ENCODE measurements at places on chromosomes 7 and 10.

DNA sequence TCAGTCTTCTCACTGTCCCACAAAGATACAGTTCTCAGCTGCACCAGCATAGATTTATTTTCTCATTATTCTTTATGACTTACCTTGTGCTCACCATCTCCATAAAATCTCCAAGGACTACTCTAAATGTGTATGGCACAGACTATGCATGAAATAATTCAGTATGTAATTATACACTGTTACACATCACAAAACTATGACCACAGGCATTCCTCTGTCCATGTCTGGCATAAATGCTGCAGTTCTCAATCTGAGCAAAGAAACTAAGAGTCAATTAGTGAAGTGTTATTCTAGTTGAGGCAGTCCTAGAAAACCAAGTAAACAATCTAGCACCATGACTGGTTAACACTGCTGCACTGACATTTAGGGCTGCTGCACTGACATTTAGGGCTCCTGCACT, 2.7 kb downstream of the CYCS start:
- no peak for DNase-seq

DNA sequence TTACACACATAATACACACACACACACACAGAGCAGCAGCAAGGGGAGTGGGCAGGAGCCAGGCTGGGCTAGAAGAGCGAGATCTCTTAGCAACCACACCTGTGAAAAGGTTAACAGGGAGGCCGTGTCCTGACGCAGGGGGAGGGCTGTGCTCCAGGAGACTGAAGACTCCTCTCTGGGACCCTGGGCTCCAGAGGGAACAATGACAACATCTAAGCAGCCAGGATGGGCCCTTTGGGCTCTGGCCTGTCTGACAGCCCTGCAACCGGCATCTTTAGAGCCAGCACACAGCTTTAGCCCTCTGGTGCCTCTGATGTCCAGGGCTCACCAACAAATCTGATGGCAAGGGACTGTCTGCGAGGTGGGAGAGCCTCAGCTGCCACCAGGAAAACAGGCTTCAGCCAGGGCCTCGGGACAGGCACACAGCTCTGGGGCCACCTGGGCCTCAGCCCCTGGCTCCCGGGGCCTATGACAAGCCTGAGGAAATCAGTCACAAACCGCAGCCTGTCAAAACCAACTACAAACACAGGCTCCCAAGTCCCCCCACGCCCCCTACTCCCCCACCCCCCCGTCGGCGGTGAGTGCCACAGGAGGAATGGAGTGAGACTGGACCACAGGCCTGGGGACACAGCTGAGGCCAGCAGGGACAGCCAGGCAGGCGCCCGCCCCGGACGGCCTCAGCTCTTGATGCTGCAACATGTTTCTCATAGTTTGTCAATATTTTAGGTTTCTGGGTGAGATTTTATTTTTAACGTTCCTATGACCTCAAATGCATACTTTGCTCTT, 102.8 kb downstream of the TNS3 start:
- no peak for DNase-seq

DNA sequence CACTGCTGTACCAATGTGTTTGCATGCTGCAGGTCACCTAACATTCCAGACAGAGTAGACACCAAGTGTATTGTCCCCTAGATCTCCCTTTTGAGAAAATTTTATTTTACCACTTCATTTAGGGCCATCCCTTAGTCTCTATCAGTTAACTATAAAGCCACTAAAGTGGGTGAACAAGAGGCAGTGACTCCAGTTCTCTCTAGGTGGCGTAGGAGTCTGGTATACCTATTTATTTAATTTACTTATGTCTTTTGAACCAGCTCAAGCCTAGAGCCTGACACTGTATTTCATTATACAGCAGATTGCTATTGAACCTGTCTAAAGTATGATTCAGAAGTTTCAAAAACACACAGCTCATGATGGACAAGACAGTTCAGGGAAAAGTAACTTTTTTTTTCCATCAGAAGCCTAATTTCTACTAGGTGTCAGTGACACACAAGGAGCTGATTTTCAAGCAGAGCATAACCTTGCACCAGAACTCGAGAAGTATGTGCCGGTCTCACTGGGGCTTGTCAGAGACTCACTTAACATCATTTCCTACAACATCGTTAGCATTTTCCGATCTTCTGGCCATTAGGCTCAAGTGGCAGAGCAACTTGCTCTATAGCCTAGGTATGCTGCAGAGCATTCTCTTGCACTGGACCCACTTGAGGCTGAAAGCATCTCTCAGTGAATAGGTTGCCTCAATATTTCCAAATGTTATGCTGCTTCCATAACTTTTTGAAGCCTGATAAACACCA, 175.4 kb downstream of the CDC14C start:
- DNase-seq, result no peak

DNA sequence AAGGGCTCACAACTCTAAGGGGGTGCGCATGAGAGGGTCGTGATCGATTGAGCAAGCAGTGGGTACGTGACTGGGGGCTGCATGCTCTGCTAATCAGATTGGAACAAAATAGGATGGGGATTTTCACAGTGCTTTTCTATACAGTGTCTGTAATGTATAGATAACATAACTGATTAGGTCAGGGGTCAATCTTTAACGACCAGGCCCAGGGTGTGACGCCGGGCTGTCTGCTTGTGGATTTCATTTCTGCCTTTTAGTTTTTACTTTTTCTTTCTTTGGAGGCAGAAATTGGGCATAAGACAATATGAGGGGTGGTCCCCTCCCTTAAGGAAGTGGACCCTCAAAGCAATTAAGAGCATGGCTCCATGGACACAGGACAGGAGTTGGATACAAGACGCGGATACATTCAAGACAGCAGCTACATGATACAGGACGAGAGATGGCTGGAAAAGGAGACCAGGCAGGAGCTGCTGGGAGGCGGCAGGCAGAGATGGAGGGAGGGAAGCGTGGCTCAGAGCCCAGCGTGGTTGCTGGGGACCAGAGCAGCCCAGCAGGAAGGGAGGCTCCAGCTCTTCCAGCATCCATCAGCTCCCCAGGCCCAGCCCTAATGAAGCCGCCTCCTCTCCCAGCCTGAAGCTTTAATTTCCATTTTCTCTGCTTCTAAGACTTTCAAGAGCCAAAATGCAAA, 31.6 kb downstream of the GSDME start:
- no peak for DNase-seq

GRCh38 chr10:92082583-92083280, 159.2 kb downstream of the BTAF1 start:
- DNase-seq, result no peak

- no peak for DNase-seq
Measured at GRCh38 chr7:27936768-27937102, 196.8 kb downstream of the TAX1BP1 start.

GRCh38 chr10:85665681-85666080, 700.9 kb downstream of the GRID1 start:
- no peak for DNase-seq

DNA sequence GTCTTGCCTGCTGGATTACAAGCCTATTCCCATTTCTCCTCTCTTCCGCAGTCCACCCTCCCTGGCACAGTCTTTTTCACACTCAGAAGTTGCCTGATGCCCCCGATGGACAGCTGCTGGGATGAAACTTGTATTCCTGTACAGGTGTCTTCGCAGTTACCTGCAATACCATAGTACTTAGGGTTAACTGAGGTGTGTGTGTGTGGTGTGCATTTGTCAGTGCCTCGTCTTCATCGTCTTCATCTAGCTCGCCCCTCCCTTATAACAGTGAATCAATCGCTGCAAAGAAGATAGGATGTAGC, 11.0 kb downstream of the NXPH1 start:
- DNase-seq, result no peak

DNA sequence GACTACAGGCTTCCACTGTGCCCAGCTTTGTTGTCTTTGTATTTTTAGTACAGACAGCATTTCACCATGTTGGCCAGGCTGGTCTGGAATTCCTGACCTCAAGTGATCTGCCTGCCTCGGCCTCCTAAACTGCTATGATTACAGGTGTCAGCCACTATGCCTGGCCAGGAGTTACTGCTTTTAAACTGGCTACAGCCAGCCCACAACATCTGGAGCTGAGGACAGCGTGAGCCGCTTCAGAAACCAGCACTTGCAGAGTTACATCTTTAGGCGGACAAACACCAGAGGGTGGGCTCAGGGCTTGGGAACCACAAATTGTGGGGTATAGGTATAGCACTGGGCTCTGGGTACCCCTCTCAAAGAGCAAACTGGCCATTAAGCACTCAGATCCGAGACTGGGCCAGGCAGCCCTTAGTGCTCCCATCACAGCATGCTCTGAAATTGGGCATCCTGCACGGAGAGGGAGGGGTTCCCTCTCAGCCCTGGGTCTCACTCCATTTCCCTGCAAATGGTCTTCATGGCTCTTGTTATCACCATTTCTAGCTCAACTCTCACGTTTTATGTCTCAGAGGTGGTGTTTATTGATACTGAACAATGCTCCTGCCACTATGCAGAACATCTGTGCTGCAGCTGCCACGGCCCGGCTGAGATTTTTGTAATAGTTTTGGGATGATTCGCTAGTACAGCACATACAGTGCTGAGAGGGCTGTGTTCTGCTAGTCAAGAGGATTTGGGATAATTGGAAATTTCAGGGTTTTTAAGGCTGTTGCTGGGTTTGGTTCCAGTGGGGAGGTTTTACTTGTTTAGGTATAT, 146.4 kb upstream of the LYZL2 start:
- peak; percentile 41 for DNase-seq

DNA sequence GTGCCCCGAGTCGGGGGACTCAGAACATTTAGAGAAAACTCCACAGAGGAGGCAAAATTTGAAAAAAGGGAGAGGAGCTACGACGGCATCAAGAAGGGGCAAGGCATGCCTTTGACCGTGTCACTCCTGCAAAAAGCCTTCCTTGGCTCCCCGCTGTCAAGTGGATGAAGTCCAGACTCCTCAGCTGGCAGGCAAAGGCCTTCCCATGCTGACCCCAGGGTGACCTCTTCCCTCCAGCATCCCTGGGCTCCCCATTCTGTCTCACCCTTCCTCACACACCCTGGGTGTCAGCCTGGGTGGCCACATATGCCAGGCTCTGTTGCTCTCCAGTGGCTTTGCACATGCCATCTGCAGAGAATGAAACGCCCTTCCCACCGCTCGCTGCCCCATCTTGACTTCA, 88.4 kb upstream of the ZMIZ1 start:
- DNase-seq, result no peak

DNA sequence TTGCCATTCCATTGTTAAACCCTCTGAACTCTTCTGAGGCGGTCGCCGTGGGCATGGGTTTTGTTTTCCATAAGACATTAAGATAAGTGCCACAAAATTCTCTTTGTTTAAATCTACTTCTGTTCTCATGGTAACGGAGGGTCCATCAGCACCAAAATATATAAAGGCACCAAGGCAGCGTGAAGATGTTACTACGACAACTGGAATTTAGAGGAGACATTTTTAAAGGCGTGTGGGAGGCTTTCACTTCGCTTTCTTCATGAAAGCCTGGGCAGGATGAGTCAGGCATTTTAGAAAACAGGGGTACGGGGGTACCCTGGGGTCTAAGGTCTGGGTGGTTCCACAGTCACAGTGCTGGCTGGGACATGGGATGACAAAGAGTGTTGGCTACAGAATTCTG, 34.0 kb downstream of the SMKR1 start:
- no peak for DNase-seq

DNA sequence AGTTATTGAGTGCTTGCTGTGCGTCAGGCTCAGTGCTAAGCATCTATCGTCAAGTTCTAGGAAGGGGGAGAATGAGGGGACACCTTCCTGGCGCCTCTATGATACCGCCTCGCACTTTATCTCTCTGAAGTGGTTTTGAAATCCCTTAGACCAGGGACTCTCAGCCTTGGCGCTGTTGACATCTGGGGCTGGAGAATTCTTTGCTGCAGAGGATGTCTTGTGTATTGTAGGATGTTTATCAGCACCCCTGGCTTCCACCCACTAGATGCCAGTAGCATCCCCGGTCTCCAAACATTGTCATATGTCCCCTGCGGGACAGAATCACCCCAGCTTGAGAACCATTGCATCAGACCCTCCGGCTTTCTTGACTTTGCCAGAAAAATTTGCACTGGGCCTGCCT, 285.5 kb downstream of the CCDC3 start:
- DNase-seq, result no peak

GRCh38 chr10:34001831-34002230, 667.4 kb upstream of the NRP1 start:
- no peak for DNase-seq

DNA sequence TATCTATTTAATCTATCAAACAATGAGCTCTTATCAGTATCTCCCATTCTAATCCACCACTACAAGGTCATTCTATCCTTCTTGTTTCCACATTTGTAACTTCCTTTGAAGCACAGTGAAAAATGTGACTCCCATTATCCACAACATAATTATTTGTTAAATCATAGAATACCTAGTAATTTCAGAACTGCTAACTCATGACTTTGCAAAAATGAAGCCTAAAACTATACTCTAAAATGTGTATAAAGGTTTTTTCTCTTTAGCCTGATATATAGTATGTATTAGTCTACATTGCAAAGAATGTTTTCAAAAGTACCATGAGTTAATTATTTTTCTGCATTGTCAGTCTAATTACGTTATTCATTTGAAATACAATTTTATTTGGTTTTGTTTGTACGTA, 12.0 kb upstream of the MRPS16 start:
- DNase-seq, result no peak

- DNase-seq, result no peak
Measured at GRCh38 chr10:101130984-101131961, at the start of gene TLX1. Gene TLX1 (plus strand): TSS chr10:101131300. CDS start chr10:101131542, 242 bp downstream.

DNA sequence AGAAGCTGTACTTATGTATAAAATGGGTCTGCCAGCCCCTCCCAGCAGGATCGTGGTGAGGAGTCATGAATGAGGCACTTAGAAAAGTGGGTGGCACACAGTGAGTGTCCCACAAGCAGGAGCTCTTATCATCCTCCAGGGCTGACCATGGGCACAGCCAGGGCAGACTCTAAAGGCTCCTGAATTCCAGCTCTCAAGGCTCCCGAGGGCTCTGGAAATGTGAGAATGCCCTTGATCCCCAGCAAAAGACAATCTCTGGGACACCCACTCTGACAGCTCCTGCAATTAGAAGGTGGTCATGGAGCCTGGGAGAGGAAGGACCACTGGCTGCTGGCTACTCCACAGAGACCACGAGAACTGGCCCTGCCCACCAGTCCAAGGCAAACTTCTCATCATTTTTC, 1.6 kb downstream of the VSTM4 start:
- DNase-seq, result peak; percentile 28

DNA sequence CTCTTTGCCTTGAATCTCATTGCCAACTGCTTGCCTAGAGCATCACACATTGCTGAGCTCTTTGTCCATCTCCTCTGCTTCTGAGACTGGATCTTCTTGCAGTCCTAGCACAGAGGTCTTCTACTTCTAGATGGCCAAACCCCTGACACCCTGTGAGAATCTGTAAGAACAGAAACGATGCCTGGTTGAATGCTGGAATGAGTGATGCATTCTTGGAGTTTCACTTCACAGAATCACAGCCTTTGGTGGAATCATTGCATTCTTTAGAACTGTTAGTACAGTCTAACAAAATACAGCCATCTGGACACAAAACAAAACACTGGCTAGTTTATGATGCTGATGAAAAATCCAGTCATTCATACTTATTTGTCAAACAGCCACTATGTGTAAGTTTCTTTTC, 141.7 kb upstream of the ITGB1 start:
- no peak for DNase-seq

Measured in Daoy (cell line).